ENCODE measurements at places on chromosomes 6 and 20. TPM values are rescaled to one million over a fixed set of nuclear protein-coding genes. Genes with fewer than 3 reads are reported as not detected.

SMOC2 gene
- not detected for total RNA-seq

ZFP57 gene
- 9.2 TPM for total RNA-seq

DNA sequence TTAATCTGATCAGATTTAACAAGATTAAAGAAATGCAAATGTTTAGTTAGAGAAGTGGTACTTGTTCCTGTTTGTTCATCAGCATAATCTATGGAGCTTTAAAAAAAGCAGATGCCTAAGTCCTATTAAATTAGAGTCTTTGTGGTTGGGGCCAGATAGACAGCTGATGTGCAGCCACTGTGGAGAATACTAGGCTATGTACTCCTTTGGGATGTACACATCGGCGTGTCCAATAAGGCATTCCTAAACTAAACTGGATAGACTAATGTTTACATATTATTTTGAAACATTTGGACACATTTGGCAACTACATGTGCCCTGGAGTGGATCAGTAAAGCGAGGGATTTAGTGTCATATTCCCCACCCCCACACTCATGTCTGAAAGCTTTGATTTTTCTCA lies 459.5 kb downstream of the LMBRD1 start:
- DNase-seq, result no peak
- no peaks in the 10 kb centered on the region for H3K27me3 ChIP-seq
- H3K4me1 ChIP-seq, result no peaks in the 10 kb centered on the region
- H3K27ac ChIP-seq, result no peak overlapping the region

HSPA1L gene
- total RNA-seq, result 3.8 TPM

TMC2 gene
- total RNA-seq, result not detected

ANKRD66 gene
- not detected for total RNA-seq

SAMD5 gene
- 0.02 TPM for total RNA-seq

DNA sequence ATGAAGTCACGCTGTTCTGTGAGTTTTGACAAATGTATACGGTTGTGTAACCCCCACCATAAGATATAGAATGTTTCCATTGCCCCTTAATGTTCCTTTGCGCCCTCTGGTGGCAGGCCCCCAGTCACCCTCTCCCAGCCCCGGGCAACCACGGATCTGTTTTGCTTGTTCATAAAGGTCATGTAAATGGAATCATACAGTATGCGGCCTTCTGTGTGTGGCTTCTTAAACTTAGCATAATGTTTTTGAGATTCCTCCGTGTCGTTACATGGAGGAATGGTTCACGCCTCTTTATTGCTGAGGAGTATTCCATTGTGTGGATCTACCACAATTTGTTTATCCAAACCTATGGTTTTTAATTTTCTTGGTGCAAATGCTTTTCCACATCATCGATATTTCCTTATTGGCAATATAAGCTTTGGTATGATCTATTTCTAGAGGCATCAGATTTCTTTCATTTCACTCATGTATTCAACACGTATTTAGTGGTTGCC lies 28.4 kb downstream of the LYRM2 start:
- H3K27me3 ChIP-seq, result no peaks in the 10 kb centered on the region
- H3K27ac ChIP-seq, result no peak overlapping the region
- no peak overlapping the region for H3K4me3 ChIP-seq
- H3K4me1 ChIP-seq, result no peaks in the 10 kb centered on the region

TTK gene
- total RNA-seq, result 19.4 TPM

DNA sequence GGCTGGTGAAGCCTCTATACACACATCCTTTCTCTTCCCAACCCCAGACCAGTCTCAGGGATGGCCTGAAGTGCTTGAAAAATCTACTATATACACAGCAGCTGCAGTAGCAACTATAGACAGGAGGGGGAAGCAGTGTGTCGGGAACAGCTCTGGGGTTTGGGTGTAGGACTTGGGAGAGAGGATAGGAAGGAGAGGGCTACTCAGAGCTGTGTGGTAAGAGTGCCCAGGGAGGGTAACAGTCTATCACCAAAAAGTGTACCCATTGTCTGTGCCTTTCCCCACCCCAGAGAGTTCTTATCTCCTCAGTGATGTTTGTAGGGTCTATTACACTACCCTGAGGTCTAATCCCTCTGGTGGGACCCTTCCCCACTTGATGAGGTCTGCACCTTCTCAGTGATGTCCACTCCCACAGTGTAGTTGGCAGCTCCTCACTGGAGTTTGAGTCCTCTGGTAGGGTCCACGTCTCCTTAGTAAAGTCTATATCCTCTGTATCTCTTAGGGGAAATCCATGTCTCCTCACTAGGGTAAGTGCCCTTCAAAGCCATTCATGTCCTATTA lies 1.5 kb upstream of the GGT7 start:
- peaks cover 55% of the 10 kb centered on the region for H3K4me1 ChIP-seq
- no peaks in the 10 kb centered on the region for H3K36me3 ChIP-seq
- H3K27ac ChIP-seq, result no peak overlapping the region
- DNase-seq, result no peak
- no peak overlapping the region for H3K4me3 ChIP-seq
- no peaks in the 10 kb centered on the region for H3K27me3 ChIP-seq

- no peaks in the 10 kb centered on the region for H3K4me1 ChIP-seq
- H3K4me3 ChIP-seq, result no peak overlapping the region
- no peaks in the 10 kb centered on the region for H3K27me3 ChIP-seq
- DNase-seq, result no peak
Measured at GRCh38 chr6:16540804-16541752, 220.2 kb downstream of the ATXN1 start.
